ENCODE measurements at places on chromosomes 1 and 21.

GRCh38 chr1:23013657-23014056 is 2.0 kb downstream of the TEX46 start:
- no peak for DNase-seq

- no peak for DNase-seq
Observed at GRCh38 chr1:156826630-156827029, 10.0 kb upstream of the SH2D2A start.

DNA sequence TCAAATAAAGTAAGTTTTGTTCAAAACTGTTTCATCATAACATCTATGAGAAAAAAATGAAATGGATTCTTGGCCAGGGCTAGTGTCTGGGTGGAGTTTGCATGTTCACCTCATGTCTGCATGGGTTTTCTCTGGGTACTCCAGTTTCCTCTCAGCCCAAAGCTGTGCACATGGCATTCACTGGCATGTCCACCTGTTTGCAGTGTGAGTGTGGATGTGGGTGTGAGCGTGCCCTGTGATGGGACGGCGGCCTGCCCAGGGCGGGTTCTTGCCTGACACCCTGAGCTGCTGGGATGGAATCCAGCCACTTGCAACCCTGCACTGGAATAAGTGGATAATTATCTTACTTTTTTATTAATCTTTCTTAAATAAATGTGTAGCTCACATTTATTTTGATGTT is 185.5 kb downstream of the RYR2 start:
- no peak for DNase-seq

- no peak for DNase-seq
Observed at GRCh38 chr1:109149874-109150601, 36.1 kb downstream of the ELAPOR1 start.

- no peak for DNase-seq
Observed at GRCh38 chr1:2854151-2854550, 52.7 kb upstream of the TTC34 start.

GRCh38 chr21:38984982-38985567 is 179.3 kb downstream of the ETS2 start:
- no peak for DNase-seq

GRCh38 chr1:24100945-24101737 is 10.8 kb downstream of the MYOM3 start:
- no peak for DNase-seq

GRCh38 chr1:70627910-70628309 is 216.8 kb downstream of the CTH start:
- DNase-seq: no peak

Data from occipital lobe (tissue), 3 donors.